ENCODE measurements at places on chromosomes 13 and 19.

- no peak for DNase-seq
Measured at GRCh38 chr13:97653443-97654140, 219.6 kb downstream of the RAP2A start.

- no peak for DNase-seq
Measured at GRCh38 chr19:18865106-18865972, 30.6 kb downstream of the CERS1 start.

- DNase-seq: peak; percentile 37
Measured at GRCh38 chr13:97976610-97977521, 23.4 kb downstream of the IPO5 start.

DNA sequence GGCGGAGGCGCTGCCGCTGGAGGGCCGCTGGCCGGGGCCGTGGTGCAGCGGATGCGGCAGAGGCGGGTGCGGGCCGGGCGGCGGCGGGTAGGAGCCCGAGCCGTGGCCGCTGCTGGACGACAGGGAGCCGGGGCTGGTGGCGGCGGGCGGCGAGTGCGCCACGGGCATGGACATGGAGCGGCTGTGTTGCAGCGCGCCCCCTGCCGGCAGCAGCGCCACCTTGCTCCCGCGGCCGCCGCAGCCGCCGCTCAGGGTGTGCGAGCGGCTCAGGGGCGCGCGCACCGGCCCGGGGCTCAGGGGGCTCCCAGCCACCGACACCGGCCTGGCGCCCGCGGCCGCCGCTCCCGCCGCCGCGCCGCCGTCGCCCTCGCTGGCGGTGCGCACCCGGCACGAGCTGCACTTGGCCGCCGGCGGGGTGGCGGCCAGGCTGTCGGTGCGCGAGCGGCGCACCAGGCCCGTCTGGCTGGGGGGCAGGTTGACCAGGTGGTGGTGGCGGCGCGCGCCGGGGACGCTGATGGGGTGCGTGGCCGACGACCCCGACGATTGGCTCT is 1.7 kb downstream of the IRS2 start:
- peak; percentile 84 for DNase-seq

DNA sequence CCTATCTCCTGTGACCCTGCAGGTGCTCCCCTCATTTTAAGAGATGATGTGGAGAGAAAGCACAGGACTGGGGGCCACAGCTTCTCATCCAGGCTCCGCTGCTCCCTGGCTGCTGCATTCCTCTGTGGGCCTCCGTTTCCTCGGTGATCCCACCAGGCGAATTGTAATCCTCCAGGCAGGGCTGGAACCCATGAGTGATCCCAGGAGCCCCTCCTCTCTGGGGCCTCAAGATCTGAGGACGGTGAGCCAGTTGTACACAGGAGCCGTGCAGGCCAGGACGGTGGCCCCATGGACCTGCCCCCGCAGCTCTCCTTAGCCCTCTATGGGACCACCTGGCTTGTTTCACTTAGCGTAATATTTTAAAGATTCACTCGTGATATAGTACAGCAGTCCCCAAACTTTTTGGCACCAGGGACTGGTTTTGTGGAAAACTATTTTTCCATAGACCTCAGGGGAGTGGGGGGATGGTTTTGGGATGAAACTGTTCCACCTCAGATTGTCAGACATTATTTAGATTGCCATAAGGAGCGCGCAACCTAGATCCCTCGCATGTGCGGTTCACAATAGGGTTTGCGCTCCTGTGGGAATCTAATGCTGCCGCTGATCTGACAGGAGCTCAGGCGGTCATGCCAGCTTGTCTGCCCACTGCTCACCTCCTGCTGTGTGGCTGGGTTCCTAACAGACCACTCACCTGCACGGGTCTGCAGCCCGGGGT is 5.6 kb downstream of the FFAR3 start:
- peak; percentile 7 for DNase-seq

DNA sequence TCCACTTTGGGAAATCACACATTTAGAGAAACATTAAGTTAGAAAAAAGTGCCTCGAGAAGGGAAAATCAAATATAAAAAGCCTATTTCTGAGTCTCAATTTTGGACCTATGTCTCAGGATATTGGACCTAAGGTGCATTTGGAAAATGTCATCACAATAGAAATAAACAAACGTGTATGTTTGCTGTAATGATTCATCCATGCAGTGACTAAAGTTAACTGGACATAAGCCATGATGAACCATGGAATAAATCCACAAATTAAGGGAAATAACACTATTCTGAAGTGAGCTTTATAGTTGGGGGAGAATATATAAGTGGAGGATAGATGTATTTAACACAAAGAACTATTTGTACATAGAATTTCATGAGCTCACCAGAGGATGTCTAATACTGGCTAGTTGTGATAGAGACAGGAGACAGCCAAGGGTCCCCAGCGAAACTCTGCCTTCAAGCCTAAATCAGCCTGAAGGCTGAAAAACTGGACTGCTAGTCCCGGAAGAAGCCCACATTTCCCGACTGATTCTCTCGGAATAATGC is 963.3 kb upstream of the SPRY2 start:
- no peak for DNase-seq

- DNase-seq: no peak
Measured at GRCh38 chr13:110006304-110006703, 219.9 kb upstream of the IRS2 start.

DNA sequence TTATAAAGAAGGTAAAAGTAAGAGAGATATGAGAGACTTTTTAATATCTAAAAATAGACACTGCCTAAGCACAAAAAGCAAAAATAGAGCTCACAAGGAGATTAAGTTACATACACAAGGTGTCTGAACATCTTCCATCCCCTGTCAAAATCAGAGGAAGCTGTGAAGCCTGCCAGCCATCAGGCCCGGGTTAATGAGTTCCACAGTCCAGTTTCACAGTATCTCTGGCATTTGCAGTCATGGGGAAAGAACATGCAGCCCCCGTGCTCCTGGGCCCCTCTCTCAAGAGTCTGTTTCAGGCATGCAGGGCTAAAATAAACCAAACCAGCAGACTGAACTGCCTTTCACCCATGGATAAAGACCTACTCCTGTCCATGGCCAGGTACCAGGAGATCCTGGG is 79.2 kb downstream of the TBC1D4 start:
- DNase-seq: no peak

GRCh38 chr19:32868206-32868950 is 1.2 kb downstream of the SLC7A9 start:
- DNase-seq: no peak

GRCh38 chr13:103315711-103316110 is 249.5 kb upstream of the SLC10A2 start:
- no peak for DNase-seq

DNA sequence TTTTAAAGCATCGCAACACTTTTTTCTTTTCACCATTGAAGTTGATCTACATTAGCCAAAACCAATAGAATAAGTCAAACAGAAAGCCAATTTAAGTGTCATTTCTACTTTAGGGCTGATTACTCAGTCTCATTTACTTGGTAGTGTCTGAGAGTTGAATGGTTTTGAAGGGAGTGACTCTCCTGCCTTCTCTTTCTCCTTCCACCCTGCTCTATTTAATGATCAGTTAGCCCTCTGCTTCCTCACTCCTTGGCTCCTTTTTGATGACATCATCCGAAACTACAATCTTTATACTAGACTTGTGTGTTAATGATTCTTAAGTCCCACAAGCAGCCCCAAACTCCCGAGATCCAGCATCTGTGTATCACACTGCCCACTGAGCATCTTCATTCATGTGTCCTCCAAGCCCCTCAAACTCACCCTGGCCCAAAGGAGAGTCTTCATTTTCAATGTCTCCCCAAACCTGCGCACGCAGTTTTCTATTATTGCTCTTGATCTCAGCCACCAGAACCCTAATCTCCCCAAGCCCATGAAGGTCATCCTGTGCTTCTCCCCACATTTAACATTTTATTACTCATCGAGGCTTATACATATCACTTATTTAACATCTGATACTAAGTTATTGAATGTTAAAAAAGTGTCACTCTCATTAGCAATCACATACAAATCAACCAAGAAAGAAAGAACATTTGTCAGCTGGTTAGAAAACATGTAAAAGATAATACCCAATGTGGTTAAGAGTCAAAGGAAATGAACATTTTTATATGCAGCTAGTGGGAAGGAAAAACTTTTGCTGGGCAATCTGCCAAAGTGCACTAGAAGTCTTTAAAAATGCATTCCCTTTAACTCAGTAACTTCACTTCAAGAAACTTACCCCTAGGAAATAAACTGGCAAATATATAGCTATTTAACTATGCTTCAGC is 32.2 kb upstream of the ARGLU1 start:
- no peak for DNase-seq

GRCh38 chr19:15837221-15837731 is 21.8 kb upstream of the OR10H1 start:
- no peak for DNase-seq
